AG08395 (cell line): ENCODE measurements at places on chromosomes 16 and 17.

- no peak for DNase-seq
Observed at GRCh38 chr16:81615833-81616232, 163.3 kb upstream of the PLCG2 start.

- DNase-seq: peak; percentile 7
Observed at GRCh38 chr16:58615280-58615679, 14.3 kb downstream of the CNOT1 start.

DNA sequence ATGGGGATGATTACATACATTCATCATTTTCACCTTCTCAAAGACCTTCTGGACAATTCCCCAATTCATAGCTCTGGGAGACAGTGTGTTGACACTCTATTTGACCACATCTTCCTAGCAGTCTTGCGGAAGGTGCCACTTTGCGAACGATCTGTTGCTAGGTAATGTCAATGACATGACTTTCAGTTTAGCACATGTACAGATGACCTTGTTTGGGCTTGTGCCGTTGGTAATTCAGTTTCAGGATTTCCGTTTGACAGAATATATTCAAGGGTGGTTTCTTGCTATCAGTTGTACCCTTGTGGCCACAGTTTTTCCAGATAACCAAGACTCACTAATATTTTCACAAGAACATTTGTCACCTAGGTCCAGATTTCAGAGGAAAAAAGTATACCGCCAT lies 478.2 kb downstream of the WWOX start:
- DNase-seq: no peak

DNA sequence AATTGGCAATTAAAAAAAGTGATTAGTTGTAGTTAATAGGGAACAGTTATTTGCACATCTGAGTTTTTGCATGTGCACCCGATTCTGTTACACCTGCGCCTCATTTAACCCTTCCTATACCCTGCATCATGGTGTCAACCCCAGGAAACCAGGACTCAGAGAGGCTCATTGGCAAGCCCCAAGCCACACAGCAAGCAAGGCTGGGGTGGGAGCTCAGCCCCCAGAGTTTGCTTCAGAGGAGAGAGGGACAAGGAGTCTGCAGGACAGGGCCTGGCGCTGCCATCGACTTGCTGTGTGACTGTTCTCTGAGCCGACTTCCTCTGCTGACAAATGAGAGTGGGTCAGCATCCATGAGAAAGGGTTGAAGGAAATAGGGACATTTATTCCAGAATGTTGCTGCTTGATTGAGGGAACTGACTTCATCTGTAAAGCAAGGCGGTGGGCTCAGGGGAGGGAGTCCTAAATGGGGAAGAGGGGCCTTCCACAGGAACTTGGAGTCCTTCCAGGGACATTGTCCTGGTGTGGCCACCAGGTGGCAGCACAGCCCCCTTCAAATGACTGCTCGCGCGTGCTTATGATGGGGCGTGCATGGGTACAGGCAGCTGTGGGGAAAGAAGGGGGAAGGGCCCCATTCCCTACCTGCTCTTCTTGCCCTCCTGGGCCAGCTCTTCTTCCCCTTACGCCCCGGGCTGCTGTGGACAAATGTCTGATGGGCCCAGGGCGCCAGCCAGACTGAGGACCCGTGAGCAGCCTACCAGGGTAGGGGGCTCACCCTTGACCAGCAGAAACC lies 51.6 kb downstream of the NT5M start:
- DNase-seq: peak; percentile 82

DNA sequence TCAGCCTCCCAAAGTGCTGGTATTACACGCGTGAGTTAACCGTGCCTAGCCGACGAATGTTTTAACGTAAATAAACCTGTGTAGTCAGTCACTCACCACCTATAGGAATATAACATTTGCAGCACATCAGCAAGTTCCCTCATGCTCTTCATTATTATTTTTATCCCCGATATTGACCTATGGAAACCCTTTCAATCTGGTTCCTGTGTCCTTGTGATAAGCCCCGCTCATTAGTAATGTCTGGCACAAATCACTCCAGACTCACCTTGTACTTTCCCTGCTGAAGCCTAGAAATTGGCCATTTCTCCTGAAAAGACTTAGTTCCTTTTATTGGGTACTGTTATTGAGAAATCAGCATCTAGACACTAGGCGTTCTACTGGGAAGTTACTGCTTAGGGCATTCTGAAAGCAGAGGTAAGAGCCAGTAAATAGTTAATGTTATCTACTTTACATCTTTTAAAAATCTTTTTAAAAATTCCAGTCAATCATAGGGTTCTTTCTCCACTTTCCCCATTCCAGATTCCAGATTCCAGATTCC lies 1.5 kb upstream of the PHKG2 start:
- no peak for DNase-seq

- DNase-seq: no peak
Observed at GRCh38 chr17:31224366-31224765, 72.7 kb downstream of the OMG start.

GRCh38 chr17:78759203-78759968 lies 22.7 kb downstream of the CYTH1 start:
- DNase-seq: no peak

- no peak for DNase-seq
Observed at GRCh38 chr17:78735832-78736525, 46.1 kb downstream of the CYTH1 start.

GRCh38 chr16:54722210-54722676 lies 208.4 kb upstream of the IRX5 start:
- DNase-seq: no peak

- no peak for DNase-seq
Observed at GRCh38 chr17:30234964-30235363, 533 bp downstream of the SLC6A4 start.

DNA sequence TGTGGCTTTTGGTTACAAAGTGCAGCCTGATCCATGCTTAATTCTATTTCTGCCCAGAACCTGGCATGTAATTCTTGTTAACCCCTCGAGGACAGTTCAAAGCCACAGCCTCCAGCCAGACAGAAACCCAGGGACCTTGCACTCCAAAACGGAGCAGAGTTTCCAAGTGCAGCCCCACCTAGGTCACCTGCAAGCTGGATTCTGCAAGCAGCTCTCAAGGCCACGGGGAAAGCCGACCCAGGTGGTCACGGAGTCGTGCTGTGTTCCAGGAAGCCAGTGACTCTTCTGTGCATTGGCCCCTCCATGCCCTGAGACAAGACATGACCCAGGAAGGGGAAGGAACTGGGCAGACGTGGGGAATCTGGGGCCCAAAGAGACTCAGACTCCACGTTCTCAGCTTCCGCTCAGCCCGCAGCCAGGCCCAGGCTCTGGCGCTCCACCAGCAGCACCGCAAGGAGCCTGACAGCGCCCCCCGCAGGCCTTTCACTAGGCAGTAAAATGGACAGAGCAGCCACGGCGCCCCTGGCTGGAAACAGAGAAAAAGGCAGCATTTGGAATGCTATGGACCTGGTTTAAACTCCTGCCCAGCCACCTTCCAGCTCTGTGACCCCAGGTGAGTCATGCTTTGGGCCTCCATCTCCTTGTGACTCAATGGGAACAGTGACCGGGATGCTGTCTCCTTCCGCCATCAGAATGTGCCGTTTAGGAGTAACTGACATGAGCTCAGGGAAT lies 27.3 kb upstream of the GSG1L start:
- peak; percentile 69 for DNase-seq

GRCh38 chr16:15742716-15743115 lies 92.7 kb downstream of the NDE1 start:
- no peak for DNase-seq

GRCh38 chr16:27786923-27787625 lies 237.1 kb downstream of the KATNIP start:
- no peak for DNase-seq

GRCh38 chr17:31490671-31491375 lies 99.3 kb downstream of the RAB11FIP4 start:
- DNase-seq: no peak

GRCh38 chr17:54916721-54917120 lies 16.1 kb downstream of the TOM1L1 start:
- DNase-seq: no peak

- no peak for DNase-seq
Observed at GRCh38 chr17:32266051-32266388, 388 bp downstream of the RHBDL3 start.

GRCh38 chr17:17365476-17366110 lies 62.4 kb downstream of the NT5M start:
- no peak for DNase-seq

- DNase-seq: no peak
Observed at GRCh38 chr17:68740555-68741447, 139.6 kb upstream of the FAM20A start.

- DNase-seq: no peak
Observed at GRCh38 chr16:82083710-82084353, 48.8 kb downstream of the HSD17B2 start.

GRCh38 chr16:21652453-21652852 lies at the start of gene IGSF6:
Gene IGSF6, minus strand, starts transcription at chr16:21652608. Its CDS starts 10 bp downstream, at chr16:21652598.
- DNase-seq: no peak

GRCh38 chr17:42023524-42024349 lies 3.8 kb downstream of the NKIRAS2 start:
- DNase-seq: no peak

- DNase-seq: no peak
Observed at GRCh38 chr16:63447121-63447520, 1410.9 kb upstream of the CDH8 start.

DNA sequence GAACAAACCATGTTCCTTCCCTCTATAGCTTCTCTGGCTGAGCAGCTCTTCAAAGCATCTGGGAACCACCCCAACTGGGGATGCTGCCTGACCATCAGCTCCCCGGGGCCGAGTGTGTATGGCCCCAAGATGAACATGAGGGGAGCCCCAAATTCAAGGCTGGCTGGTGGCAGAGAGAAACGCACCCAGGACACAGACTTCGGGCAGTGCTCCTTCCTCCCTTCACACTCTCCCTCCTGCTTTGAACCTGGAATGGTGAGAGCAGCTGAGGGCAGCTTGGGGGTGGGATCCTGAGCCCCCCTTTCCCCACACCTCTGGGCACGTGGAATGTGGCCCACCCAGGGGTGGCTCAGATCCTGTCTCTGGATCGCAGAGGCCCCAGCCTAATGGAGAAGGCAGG lies 17.2 kb downstream of the TLE7 start:
- no peak for DNase-seq

DNA sequence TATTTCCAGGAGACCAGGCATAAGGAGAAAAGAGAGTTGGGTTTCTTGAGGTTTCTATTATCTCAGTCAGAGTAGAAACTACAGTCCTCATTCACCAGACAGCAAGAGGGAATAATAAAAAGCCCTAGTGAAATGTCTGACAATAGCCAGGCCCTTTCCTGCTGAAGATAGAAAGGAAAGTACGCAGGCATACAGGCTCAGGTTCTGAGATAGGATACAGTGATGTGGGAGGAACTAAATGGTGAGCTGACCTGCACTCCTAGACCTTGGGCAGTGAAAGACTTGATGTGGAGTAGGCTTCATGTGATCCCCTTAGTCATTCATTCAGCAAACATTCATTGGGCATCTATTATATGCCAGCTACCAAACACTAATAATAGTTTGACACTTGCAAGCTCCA lies 14.9 kb downstream of the ZNF821 start:
- no peak for DNase-seq

DNA sequence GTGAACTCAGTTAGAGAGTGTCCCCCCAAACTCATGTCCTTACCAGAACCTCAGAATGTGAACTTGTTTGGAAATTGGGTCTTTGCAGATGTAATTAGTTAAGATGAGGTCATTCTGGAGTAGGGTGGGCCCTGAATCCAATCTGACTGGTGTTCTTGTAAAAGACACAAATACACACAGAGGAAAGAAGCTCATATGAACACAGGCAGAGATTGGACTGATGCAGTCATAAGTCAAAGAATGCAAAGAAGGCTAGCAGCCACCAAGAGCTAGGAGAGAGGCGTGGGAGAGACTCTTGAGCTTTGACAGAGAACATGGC lies 2.1 kb upstream of the NAGPA start:
- DNase-seq: no peak

GRCh38 chr17:535198-535597 lies 179.4 kb downstream of the VPS53 start:
- DNase-seq: no peak

DNA sequence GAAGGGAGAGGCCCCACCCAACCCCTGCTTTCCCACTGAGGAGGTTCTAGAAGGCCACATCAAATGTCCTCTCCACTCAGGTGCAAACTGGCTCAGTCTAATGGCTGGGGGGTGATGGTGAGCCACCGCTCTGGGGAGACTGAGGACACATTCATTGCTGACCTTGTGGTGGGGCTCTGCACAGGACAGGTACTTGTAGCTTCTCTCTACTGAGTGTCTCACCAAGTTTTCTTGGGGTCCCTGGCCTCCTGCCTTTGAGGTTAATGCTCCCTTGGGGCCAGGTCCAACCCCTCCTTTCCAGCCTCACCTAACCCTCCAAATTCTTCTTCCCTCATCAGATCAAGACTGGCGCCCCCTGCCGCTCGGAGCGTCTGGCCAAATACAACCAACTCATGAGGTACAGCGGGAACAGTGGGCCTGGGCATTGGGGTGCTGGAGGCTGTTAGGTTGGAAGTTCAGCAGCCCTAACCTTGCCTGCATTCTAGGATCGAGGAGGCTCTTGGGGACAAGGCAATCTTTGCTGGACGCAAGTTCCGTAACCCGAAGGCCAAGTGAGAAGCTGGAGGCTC lies 5.7 kb downstream of the ENO3 start:
- no peak for DNase-seq

DNA sequence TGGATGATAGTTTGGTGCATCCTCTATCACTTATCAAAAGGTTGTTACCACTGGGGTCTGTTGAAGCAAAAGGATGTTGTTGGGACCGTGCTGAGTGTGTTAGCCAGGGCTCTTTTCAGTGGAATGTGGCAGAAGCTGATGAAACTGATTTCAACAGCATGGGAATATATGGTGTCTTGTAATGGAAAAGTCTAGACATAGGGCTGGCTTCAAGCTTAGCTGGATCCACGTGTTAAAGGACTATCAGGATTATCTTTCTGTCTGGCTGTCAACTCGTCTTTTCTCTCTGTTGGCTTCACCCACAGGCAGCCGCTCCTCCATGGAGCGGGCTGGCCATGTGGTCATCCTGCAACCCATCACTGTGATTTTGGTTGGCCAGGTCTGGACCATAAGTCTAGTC lies 8.7 kb downstream of the SNX29 start:
- no peak for DNase-seq

DNA sequence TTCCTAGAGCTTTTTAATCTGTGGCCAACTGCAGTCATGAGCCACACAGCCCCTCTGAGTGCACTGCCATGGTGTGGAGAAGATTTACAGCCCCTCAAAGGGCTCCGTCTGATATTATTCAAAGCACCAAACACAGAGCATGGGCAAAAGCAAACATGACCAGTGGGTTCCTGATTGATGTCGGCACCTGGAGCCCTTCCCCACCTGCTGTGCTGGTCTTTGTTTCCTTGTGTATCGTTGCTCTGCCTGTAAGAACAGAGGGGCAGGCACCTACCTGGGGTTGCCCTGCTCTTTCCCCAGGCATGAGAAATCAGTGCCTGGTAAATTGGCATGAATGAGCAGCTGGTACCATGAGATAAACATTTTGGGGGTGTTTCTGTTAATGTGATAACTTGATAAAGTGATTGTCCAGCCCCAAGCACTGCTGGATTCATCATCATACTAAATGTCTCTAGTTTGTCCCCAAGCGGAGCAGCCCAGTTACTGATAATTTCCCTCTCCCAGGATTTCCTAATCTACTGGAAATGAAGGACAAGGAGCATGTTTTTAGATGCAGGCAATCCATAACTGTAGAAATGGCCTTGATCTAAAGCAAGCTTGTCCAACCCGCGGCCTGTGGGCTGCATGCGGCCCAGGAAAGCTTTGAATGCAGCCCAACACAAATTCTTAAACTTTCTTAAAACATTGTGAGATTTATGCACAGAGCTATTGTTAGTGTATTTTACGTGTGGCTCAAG lies 5.0 kb upstream of the SPIRE2 start:
- no peak for DNase-seq

- DNase-seq: peak; percentile 31
Observed at GRCh38 chr17:27630607-27631410, at the start of gene LGALS9. Gene LGALS9, plus strand, starts transcription at chr17:27631188. Its CDS starts 78 bp downstream, at chr17:27631266.

- no peak for DNase-seq
Observed at GRCh38 chr17:39660397-39661385, 4.5 kb upstream of the TCAP start.
